ENCODE measurements at places on chromosomes 11 and 22. TPM values are rescaled to one million over a fixed set of nuclear protein-coding genes. Genes with fewer than 3 reads are reported as not detected.

The MMP3 gene
- 56.5 TPM for total RNA-seq

The SCN3B gene
- 0.22 TPM for total RNA-seq

The KCNQ1OT1 gene
- total RNA-seq, result 4.2 TPM

The PRR33 gene
- not detected for total RNA-seq

The REXO2 gene
- total RNA-seq, result 398 TPM

The POTEH gene
- total RNA-seq, result not detected

The CDKN1C gene
- 1.7 TPM for total RNA-seq

The TSGA10IP gene
- total RNA-seq, result not detected

The ABCG4 gene
- 0.66 TPM for total RNA-seq

The LAYN gene
- 9.6 TPM for total RNA-seq

The NXPE1 gene
- total RNA-seq, result not detected

The DBX1 gene
- total RNA-seq, result not detected

The ROM1 gene
- 4.6 TPM for total RNA-seq

The STT3A gene
- total RNA-seq, result 594 TPM

All from placental pericyte (primary cell).